ENCODE measurements at places on chromosomes 3 and 15.

DNA sequence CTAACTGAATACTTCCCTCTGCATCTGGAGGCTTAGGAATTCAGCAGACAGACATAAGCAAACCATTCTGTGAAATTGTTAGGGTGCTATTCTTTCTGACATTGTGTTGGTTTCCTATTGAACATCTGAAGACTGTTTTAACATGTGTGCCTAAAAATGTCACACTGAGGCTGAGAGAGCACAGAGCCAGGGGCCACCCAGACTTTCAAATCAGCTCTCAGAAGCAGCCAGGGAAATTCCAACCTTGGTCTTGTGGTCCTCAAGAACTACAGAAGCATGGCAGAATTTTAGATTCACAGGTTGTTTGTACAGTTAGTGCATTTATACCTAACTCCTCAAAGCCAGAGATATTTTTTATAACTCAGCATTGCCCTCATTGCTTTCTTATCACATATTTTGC, 929.2 kb upstream of the CFAP20DC start:
- H3K27ac ChIP-seq = no peak overlapping the region
- no peaks in the 10 kb centered on the region for H3K36me3 ChIP-seq
- H3K4me3 ChIP-seq = no peak overlapping the region
- no peaks in the 10 kb centered on the region for H3K27me3 ChIP-seq

- no peak overlapping the region for H3K27ac ChIP-seq
- H3K4me1 ChIP-seq = peaks cover 16% of the 10 kb centered on the region
- no peaks in the 10 kb centered on the region for H3K36me3 ChIP-seq
- H3K27me3 ChIP-seq = peaks cover 27% of the 10 kb centered on the region
- no peak for DNase-seq
Observed at GRCh38 chr3:49868862-49869466, 742 bp downstream of the CAMKV start.

DNA sequence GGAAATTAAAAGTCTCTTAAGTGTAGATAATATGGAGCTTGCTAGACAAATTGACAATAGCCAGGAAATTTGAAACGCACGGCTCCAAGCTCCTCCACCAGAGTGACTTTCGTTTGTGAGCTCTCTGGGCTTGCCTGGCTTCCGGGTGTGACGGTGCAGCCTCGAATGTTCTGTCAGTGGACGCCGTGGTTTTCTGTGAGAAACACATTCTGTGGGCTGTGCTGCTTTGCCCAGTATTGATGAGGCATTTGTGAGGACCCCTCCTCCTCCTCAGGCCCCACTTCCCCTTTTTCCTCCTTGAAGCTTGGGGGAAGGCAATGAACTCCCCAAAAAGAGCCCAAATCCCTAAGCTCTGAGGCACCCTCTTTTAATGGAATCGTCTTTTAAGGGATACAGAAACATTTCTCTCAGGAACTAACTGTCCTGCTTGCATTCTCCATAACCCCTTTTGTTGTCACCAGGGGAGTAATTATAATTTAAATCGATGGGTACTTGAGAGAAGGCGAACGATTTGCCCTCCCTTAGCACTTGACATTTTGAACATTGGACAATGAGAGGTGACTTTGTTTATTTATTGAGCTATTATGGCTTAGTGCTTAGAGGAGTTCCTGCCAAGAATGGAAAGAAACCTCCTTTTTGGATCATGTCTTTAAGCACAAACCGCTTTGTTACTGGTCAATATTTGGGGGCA, 40.8 kb downstream of the POLR2M start:
- no peak overlapping the region for H3K4me3 ChIP-seq
- no peaks in the 10 kb centered on the region for H3K4me1 ChIP-seq
- H3K27me3 ChIP-seq = no peaks in the 10 kb centered on the region

GRCh38 chr3:121517953-121518655, 27.7 kb downstream of the POLQ start:
- DNase-seq = no peak
- no peaks in the 10 kb centered on the region for H3K4me1 ChIP-seq
- no peak overlapping the region for H3K27ac ChIP-seq

DNA sequence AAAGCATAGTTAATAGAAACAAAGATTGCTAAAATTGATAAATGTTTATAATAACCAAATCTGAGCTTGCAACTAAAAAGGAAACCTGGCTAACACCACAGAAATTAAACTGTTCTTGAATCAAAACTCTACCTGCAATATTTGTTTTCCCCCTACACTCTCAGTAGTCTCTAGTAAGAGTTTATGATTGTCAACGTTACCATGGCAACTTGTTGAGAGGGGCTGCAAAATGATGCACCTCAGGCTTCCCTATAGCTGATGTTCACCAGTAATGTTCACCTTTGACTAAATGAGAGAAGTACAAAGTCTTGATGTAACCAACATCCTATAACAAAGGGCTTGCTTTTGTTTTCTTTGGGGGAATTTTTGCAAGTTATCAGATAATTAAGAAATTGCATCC, 101.1 kb upstream of the FHIT start:
- no peaks in the 10 kb centered on the region for H3K27me3 ChIP-seq
- H3K4me1 ChIP-seq = no peaks in the 10 kb centered on the region
- H3K27ac ChIP-seq = no peak overlapping the region
- H3K36me3 ChIP-seq = no peaks in the 10 kb centered on the region
- no peak overlapping the region for H3K4me3 ChIP-seq
- no peak for DNase-seq

- H3K27ac ChIP-seq = no peak overlapping the region
- DNase-seq = no peak
- no peak overlapping the region for H3K4me3 ChIP-seq
- no peaks in the 10 kb centered on the region for H3K4me1 ChIP-seq
Observed at GRCh38 chr15:27993996-27994780, 104.9 kb downstream of the OCA2 start.

DNA sequence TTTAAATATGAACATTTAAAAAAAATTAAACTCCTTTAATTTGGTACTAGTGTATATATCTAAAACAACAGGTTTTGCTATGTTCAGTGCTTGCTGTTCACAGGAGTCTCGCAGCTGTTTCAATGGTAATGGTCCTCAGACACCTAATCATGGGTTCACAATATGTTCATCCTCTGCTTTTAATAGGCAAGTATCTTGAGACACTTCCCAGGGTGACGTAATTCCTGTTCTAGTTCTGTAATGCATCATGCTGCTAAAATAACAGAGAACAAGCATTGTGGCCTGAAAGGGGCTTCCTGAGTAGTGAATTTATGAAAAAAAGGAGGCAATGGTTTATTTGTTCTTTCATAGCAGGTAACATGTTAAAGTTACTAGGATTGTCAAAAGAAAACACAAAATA, 625.2 kb upstream of the GBE1 start:
- no peaks in the 10 kb centered on the region for H3K4me1 ChIP-seq
- DNase-seq = no peak
- H3K4me3 ChIP-seq = no peak overlapping the region

- no peak for DNase-seq
- no peaks in the 10 kb centered on the region for H3K4me1 ChIP-seq
- H3K27ac ChIP-seq = no peak overlapping the region
- no peak overlapping the region for H3K4me3 ChIP-seq
- no peaks in the 10 kb centered on the region for H3K27me3 ChIP-seq
- no peaks in the 10 kb centered on the region for H3K36me3 ChIP-seq
Observed at GRCh38 chr3:67109651-67110204, 111.6 kb downstream of the KBTBD8 start.

DNA sequence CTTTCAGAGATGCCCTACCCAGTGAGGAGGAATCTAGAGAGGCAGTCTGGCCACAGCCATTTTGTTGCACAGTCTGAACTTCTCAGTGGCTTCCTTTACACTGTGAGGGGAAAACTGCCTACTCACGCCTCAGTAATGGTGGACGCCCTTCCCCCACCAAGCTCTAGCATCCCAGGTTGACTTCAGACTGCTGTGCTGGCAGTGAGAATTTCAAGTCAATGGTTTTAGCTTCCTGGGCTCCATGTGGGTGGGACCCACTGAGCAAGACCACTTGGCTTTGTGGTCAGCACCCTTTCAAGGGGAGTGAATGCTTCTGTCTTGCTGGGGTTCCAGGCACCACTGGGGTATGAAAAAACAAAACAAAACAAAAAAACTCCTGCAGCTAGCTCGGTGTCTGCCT, 663.2 kb upstream of the ZNF385D start:
- no peak overlapping the region for H3K27ac ChIP-seq
- DNase-seq = no peak
- no peaks in the 10 kb centered on the region for H3K27me3 ChIP-seq
- H3K36me3 ChIP-seq = no peaks in the 10 kb centered on the region

GRCh38 chr3:45890405-45890804, 4.1 kb downstream of the CCR9 start:
- no peak for DNase-seq
- H3K4me3 ChIP-seq = no peak overlapping the region
- H3K27ac ChIP-seq = no peak overlapping the region
- H3K27me3 ChIP-seq = no peaks in the 10 kb centered on the region
- no peaks in the 10 kb centered on the region for H3K4me1 ChIP-seq

GRCh38 chr3:31288641-31289100, 244.1 kb upstream of the STT3B start:
- H3K4me1 ChIP-seq = peaks cover 5% of the 10 kb centered on the region
- H3K36me3 ChIP-seq = no peaks in the 10 kb centered on the region
- no peak for DNase-seq
- no peak overlapping the region for H3K27ac ChIP-seq

DNA sequence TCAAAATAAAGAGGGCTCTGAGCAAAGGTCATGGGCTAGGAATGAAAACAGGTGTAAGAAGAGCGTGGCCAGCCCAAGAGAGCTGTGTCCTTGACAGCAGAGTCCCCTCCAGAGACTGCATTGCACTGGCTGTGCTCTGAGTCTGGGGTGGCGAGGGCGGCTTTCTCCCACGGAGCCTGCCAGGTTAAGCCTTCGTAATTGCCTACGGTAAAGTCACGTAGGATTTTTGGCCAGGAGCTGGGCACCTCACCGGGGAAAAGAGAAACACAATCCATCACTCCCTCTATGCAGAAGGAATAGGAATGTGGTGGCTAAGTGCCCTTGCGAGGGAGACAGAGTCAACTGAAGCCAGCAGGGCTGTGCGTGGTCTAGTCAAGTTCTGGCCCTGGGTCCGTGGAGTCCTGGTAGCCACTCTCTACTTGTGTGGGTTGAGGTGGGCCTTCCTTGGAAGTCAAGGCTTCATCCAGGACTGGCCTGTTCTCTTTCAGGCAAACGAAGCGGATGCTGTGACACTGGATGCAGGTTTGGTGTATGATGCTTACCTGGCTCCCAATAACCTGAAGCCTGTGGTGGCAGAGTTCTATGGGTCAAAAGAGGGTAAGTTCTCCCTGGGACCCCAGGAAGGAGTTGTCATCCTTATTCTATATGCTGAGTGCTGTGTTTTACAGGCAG, 7.0 kb downstream of the TF start:
- no peaks in the 10 kb centered on the region for H3K36me3 ChIP-seq
- no peak overlapping the region for H3K27ac ChIP-seq
- H3K4me1 ChIP-seq = no peaks in the 10 kb centered on the region
- no peak for DNase-seq

DNA sequence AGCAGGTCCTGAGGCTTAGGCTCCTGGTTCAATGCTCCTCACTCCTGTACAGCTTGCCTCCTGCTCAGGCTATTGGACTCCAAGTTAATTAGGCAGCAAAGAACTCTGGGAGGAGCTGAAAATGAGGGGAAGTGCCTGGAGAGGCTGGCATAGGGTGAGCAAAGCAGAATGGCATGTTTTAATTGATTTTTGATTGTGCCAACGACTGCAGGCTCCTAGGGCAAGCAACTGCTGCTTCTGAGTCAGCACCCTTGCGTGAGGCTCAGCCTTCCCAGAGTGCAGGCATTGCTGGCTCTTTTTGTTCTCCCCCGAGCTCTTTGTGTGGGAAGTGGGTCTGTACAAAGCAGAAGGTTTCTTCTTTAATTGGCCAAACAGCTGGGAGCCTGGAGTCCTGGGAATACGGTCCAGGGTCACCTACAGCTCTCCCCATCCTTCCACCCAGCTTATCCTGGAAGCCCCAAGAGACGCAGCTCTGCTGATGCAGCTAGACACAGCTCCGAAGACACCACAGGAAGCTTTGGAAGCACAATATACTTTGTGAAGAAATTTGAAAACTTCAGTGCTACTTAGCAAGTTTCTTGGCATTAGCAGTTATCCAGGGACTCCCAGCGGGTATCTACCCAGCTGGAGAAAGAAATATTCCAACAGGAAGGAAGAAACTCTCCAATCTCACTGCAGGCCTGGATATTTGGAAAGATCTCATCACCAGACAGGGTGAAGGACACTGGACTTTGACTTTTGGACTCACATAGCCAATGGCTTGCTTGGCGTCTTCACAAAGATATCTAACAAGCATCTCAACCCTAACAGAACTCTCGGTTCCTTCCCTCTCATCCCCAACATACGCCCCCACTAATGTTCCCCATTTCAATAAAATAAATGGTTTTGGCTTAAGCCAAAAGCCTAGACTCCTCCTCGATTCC, 76.8 kb downstream of the BDH1 start:
- H3K4me3 ChIP-seq = no peak overlapping the region
- no peaks in the 10 kb centered on the region for H3K36me3 ChIP-seq
- H3K27ac ChIP-seq = no peak overlapping the region

DNA sequence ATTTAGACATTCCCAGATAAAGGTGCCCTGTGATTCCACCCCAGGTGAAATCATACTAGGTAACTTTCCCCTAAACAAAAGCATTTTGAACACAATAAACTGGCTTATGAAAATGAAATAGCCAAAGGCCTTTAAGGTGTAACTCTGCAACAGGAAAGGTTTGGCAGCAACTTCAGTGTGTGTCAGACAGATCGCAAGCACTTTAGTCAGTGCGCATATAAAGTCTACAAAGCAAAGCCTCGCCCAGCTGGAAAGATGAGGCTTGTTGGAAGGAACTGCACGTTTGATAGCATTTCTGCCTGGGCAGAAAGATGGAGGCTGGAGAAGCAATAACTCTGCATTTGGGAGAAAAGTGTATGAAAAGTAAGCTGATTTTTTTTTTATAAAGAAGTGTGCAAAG, 57.9 kb downstream of the PRICKLE2 start:
- H3K4me1 ChIP-seq = no peaks in the 10 kb centered on the region
- H3K27me3 ChIP-seq = no peaks in the 10 kb centered on the region
- no peak overlapping the region for H3K27ac ChIP-seq
- no peak for DNase-seq
- H3K36me3 ChIP-seq = no peaks in the 10 kb centered on the region
- H3K4me3 ChIP-seq = no peak overlapping the region

GRCh38 chr3:182385356-182385755, 407.9 kb upstream of the ATP11B start:
- no peaks in the 10 kb centered on the region for H3K27me3 ChIP-seq
- H3K27ac ChIP-seq = no peak overlapping the region
- DNase-seq = no peak
- H3K4me1 ChIP-seq = no peaks in the 10 kb centered on the region

DNA sequence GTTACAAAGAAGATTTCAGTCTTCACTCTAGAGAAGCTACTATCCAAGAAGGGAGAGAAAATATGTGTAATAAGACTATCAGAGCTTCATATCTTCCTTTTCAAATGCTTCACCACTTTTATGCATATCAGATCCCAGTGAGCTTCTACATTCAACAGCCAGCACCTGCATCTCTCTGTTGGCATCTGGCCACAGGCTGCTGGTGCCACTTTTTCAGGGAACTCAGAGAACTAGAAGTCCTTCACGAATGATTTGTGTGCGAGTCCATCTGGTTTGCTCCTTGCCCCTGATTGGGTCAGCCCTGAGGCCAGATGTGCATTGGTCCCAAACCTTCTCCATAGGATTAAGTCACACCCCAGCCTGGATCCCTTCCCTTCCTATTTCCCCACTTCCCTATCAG, 22.1 kb downstream of the SNTN start:
- H3K4me1 ChIP-seq = no peaks in the 10 kb centered on the region
- no peak overlapping the region for H3K4me3 ChIP-seq
- no peaks in the 10 kb centered on the region for H3K36me3 ChIP-seq
- no peak overlapping the region for H3K27ac ChIP-seq
- no peak for DNase-seq

GRCh38 chr3:17771177-17772017, 29.0 kb upstream of the TBC1D5 start:
- no peak overlapping the region for H3K4me3 ChIP-seq
- H3K27ac ChIP-seq = no peak overlapping the region
- DNase-seq = no peak
- no peaks in the 10 kb centered on the region for H3K27me3 ChIP-seq
- no peaks in the 10 kb centered on the region for H3K36me3 ChIP-seq
